ENCODE measurements at places on chromosomes 2 and 18.

DNA sequence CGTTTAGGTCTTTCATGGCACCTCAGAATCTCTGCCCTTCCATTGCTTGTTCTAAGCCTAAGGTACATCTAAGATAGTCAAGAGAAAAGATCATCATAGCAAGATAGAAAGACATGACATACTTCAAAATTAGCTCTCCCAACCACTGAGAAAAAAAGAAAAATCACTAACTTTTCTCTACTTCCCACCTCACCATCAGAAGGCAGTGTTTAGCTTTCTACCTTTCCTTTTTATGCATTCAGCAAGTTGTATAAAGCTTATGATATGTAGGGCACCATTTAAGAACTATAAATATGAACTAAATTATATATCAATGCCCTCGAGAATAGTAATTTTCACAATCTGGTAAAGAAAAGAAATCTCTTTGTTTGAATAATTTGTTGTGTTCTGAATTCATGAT is 331.8 kb upstream of the VWC2L start:
- DNase-seq: no peak

DNA sequence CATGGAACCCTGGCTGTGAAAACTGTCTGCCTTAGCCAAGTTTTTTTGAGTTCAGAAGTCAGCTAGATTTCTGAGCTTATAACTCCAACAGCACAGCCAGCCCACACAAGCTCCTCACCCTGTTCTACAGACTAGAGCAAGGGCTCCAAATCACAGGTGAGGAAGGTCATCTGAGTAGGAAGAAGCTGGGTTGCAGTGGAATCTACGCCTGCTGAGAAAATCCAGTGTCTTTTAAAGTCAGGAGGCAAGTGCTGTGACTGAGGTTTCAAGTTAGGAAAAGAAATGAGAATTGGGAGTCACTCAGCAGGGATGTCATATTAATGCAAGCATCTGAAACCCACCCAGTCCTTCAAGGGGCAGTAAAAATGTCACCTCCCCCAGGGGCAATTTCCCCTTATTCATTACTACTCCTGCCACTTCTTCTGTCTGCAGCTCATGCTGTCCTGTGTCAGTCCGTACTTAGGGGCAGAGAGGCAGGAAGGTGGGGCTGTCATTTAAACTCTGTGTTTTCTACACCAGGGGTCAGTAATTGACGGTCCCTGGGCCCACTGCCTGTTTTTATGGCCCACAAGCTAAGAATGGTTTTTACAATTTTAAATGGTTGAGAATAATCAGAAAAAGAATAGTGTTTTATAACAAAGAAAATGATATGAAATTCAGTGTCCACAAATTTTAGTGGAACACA is 551.1 kb downstream of the BCL11A start:
- DNase-seq: no peak

- DNase-seq: no peak
These were observed 1.7 kb upstream of the PROC start for GRCh38 chr2:127416506-127417001.

DNA sequence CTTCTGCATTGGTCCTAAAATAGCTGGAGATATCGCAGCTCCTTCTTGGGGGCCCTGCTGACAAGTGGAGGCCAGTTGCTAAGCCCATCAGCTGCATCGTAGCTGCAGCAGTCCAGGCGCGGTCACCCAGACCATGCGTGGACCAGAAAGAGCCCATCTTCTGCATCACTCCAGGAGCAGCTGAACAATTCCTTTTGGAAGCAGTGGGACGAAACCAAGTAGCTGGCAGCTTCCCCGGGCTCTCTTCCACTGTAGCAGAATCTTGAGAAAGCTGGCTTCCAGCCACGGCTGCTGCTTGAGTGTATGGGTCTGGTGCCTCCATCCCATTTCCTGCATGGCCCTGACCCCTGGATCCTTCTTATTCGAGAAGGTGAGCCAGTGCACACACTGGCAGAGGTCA is 22.2 kb upstream of the CAB39 start:
- DNase-seq: peak; percentile 76

DNA sequence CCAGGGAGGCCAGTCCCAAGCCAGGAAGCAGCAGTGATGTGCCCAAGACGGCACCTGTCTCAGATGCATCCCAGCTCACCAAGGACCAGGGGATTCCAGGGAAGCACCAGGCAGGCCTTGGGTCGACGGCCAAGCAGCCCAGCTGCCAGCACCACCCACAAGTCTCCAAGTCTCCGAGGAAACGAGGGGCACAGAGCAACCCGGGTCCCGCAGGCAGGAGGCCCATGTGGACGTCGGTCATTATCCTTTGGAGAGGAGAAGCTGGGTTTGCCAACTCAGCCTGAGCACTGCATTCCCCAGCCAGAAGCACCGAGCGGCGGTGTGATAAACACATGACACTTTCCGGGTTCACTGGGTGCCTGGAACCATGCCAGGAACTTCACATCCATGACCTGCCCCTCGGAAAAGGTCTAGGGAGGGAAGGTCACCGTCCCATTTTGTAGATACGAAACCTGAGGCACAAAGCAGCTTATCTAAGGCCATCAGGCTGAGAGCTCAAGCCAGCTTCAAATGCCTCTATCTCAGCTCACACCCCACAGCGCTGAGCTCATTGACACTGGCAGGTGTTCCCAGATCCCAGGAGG is 104.5 kb downstream of the ZNF516 start:
- no peak for DNase-seq

DNA sequence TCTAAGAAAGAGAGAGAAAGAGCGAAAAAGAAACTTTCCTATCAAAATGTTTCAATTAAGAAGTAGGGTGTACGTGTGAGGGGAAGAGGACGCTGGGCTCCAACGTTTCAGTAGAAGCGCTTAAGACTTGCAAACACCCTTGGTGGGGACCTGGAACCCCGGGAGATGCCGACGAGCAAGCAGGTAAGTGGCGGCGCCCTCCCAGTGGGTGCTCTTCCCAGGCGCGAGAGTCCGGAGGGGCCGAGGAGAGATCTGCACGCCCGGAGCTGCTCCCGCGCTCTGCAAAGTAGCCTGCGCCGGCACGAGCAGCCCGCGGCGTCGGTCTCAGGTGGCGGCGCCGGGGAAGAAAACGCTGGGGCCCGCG is 678 bp upstream of the OTX1 start:
- DNase-seq: peak; percentile 11

DNA sequence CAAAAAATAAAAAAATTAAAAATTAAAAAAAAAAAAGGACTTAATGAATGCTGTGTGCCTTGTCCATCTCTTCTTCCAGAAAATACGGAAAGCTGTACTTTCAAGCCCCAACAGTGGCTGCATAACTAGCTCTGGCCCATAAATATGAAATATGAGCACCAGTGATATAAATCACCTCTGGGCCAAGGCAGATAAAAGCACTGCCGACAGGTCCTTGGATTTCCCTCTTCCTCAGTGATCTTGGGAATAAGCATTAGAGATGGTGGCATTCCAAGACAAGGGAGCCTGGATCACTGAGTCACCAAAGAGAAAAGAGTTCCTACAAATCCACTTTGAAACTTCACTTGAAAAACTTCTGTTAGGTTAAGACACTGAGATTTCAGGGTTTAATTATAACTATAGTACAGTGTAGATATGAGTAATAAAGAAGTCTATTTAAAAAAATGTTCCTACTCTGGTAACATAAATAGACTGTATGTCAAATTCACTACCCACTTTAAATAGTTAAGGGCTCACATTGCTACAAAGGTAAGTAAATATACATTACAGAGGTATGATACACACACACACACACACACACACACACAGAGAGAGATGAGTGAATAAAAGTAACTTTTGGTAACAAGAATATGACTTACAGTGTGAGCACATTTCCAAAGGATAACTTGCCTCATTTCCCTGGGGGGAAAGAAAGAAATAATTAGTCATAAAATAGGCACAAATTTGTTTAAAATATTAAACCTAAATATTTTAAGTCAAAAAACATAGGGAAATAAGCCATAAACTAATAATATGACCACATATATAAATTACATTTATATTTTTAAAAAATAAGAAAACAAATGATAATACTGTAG is 35.6 kb downstream of the PPP3R1 start:
- no peak for DNase-seq

DNA sequence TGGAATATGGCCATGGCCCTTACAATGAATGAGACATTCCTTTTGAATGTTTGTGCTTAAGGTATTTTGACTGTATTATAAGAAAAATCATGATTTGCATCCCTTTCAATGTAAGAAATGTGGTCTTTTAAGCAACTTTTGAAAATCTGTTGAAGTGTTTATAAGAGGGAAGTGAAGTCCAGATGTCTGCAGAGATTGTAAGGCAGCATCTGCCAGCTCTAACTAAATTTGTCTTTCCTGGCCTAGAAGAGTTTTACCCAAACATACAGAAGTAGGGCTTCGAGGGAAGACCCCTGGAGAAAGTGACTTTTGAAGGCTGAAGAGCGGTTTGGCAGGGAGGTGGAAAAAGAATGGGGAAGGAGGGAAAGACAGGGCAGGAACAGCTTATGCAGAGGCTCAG is 12.2 kb downstream of the EML6 start:
- DNase-seq: no peak

DNA sequence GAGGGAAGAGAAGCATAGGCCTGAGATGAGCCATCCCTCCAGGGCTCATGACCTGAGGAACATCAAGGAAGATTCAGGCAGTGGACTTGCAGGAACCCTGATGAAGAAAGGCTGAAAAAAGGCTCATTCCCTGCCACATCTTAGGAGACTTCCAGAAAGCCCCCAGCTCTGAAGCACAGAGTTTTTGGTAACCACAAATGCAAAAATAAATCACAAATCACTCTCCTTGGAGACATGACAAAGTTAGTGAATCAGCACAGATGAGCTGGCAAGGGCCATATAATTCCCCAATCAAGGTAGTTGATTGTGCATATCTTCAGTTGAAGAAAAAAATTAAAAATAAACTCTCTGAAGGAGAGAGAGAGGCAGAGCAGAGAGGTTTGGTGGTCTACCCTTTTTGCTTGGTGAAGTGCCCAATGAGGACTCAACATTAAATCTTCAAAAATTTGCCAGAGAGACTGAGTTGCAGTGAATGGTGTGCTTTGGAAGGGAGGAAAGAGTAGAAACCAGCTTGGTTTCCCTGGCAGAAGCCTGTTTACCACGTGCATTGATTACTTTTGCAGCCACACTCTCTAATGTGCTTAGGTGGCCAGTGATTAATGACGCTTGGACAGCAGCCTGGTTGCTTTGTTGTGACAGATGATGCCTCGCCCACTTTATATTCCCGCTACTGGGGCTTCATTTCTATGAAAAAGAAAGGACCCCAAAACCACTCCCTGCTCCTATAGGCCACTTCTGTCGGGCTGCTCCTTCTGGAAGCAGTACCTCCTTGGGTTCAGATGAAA is 257.4 kb upstream of the SLC14A2 start:
- DNase-seq: peak; percentile 68

GRCh38 chr18:30852980-30853379 is 189.6 kb downstream of the DSC3 start:
- DNase-seq: no peak

DNA sequence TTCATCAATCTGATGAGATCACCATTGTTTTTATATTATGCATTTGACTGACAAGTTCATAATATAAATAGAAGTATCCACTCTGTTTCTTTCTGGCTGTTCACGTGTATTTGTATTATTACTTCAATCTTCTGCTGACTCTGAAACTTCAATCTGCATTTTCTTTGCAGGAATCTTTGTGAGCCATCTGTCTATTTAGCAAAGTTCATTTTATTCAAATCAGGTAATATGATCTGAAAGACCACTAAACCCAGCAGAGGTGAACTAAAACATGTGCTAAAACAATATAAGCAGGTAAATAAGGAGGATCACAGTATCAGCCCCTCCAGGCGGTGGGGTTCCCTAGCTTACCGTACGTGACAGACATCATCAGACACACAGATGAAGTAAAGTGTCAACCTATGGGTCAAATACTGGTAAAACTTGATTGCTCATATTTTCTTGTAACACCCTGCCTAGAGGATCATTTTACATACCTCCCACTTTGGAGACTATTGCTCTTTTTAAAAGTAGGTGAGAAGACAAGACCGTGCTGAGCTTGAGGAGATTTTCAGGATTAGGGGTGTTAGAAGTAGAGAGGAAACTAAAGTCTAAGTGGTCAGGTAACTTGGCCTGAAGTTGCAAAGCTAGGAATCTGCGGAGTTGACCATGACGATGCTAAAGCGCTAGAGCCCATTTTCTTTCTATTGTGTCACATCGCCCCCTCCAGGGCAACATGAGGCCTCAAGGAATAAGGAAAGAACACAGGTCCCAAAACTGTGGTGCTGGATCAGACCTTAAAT is 9.0 kb downstream of the DTNB start:
- DNase-seq: peak; percentile 41

GRCh38 chr2:9998916-9999654 is 44.3 kb upstream of the KLF11 start:
- DNase-seq: no peak

- peak; percentile 49 for DNase-seq
These were observed 100.4 kb upstream of the SLC1A4 start for GRCh38 chr2:64888591-64889309.

GRCh38 chr2:106561803-106562202 is 74.6 kb downstream of the CD8B2 start:
- DNase-seq: no peak

DNA sequence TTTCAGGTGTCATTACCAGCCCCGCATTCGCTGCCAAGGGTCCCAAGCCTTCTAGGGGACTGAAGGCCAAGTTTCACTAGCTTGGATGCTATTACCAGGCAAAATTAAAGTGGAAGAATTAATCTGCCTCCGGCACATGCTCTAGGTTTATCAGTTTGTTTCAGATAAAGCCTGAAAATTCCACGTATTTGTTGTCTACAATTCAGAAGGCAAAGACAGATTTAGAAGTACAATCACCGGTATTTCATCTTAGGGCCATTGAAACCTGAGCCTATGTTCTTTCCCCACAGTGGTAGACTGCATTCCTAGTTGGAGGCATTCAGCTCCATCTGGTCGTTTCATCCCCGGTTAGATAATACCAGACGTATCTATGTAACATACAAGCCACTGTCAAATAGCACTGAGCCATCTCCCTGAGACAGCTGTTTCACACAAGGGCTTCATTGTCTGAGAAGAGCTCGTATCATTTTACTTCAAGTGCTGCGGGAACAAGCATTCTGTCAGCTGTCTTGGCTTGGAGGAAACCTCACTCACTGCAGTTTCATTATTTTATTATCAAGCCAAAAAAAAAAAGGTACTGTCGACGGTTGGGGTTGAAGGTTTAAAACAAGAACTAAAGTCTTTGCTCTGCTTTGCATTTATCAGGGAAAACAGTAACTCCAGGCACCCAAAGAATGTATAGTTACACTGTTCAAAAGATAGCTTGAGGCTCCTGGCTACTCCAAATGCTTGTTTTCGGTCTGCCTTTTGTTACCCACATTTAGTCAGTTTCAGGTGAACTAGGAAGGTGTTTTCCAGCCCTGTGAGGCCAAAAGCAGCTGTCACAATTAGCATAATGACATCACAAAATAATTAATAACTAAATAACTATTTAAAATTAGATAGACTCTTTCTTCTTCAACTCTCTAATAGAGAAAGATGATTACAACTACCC is 76.7 kb downstream of the TGIF1 start:
- peak; percentile 85 for DNase-seq
